Placental pericyte (primary cell): ENCODE measurements at places on chromosomes 2 and 18. TPM values are rescaled to one million over a fixed set of nuclear protein-coding genes. Genes with fewer than 3 reads are reported as not detected.

OTOS gene
- not detected in 2 replicates for total RNA-seq

DOCK10 gene
- total RNA-seq = 2.8 and 49.4 TPM in 2 replicates

SLC9A2 gene
- total RNA-seq = not detected in 2 replicates

FSHR gene
- not detected in 2 replicates for total RNA-seq
